ENCODE measurements at places on chromosomes 11 and 22.

DNA sequence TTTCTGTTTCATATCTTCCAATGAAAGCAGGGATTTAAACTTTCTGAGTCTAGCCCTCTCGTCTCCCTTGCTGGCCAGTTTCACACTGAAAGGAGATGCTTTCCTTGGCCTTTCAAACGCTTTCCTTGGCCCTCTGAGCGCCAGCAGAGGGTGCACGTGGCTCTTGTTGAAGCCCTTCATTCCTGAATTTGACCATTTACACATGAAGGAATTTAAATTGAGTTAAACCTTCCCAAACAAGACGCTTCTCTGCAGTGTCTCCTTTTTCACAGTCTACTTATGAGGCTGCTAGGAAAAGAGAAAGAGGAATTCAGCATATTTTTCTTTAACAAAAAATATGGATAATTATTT is 21.6 kb downstream of the NNMT start:
- no peak for DNase-seq

DNA sequence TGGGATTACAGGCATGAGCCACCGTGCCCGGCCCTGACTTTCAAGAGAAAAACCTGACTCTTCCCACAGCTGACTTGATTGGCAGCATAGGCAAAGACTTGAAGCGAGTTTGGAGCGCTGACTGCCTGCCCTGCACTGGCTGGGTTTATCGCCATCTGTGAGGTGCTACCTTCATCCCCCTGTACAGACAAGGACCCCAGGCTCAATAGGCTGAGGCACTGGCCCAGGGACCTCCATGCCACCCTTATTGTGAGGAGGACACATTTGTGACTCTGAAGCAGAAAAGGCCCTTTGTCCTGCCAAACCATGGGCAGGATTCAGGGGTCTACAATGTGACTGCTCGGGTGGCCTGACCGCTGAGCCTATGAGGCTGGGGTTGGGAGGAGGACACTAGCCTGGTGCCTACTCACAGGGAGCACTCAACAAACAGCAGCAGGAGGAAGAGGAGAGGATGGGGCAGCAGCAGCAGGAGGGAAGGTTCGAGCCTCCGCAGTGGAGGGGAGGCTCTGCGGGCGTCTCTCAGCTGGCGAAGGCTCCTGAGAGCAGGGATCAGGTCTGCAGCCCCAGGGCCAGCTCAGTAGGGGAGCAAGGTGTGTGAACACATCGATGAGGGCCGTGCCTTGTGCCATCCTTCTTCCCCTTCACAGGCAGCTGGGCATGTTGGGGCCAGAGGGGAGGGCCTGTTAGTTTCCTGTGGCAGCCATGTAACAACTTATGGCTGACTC is 72.9 kb upstream of the WNT7B start:
- DNase-seq = no peak

GRCh38 chr22:39454385-39454871 is 2.4 kb upstream of the MGAT3 start:
- DNase-seq = peak; percentile 78

DNA sequence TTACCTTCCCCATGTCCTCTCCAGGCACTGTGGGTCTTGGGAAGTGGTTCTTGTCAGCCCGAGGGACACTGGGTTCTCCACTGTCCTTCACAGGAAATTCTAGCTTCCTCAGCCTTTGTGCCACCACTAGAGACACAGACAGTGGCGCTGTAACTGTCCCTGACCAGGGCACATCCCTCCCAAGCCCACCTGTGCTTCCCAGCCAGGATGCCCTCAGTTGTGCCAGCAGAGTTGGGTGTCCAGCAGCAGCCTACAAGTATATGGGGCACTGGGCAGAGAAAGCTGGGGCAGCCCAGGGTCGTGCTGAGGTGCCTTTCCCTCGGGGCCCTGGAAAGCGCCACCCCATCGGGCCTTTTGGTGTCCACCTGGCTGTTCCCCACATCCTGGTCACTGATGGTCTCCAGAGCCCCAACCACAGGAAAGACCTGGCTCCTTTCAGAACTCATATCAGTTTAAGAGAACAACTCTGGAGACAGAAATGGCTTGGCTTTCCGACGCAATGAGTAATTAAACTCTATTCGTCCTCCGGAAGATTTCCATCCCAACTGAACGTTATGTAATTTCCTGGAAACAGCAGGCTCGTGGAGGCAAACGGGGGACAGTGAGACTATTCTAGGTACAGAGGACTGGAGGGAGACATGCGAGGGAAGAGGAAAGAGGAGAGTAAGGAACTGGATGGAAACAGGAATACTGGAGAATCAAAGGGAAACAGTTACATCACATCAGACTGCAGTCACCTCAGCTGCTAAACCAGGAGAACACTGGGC is 28.6 kb downstream of the PPP2R1B start:
- DNase-seq = no peak

- DNase-seq = no peak
Measured at GRCh38 chr11:9005087-9005486, 1.3 kb upstream of the NRIP3 start.

DNA sequence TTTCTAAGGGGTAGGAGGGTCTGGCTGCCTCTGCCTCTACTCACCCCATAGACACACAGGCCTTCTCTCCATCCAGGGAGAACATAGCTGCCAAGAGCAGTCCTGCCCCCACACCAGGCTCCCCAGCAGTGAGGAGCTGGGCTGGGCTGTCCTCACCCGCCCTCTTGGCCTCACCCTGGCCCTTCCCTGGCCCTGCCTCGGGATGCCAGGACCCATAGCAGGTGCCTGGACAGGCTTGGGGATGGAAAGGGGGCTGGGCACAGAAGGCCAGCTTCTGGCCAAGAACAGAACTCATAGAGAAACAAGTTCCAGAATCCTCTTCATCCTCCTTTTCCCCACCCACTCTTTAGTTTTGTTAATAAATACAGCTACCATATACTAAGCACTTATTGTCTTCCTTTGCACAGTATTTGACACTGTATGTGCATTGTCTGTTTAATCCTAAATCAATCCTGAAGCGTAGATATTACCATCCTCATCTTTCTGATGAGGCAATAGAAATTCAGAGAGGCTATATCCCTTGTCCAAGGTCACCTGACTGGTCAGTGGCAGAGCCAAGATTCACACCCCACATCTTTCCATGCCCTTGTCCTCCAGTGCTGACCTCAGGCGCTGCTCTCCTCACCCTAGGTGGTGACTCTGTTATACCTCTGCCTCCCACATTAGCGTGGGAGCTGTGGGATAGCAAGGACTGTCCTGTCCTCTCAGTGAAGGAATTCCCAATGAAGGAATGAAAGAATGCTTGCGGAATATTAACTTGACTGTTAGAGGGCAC is 22.0 kb upstream of the MYOD1 start:
- no peak for DNase-seq

GRCh38 chr11:3129181-3129590 is 35.9 kb downstream of the OSBPL5 start:
- DNase-seq = no peak

DNA sequence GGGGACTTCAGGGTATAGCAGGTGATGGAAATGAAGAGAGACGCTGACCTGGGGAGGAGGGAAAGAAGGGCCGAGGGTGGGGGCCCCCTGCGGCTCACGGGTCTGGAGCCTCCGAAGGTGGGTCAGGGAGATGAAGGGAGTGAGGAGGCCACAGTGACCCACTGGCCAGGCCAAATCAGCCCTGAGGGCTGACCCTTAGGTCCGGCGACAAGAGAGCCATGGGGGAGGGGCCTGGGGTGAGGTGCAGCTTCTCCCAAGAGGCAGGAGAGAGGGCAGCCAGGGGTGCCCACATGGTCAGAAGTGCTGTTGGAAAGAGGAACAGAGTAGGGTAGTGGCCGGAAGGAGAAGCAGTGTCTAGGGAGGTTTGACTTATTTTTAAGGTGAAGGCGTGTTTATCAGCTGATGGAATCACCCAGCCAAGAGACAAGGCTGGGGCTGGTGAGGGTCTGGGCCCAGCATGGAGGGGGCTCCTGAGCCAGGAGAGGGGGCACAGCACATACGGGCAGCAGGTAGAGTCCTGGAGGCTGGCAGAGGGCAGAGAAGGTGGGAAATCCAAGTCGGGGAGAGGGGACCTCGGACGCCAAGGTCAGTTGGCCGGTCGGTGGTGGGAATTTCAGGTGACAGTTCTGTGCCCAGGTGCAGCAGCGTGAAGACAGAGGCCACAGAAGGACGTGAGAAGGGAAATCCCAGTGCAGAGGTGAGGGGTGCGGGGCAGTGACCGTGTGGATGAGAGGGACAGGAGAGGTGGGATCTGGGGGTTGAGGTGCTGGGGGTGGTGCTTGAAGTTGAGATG is 49.0 kb downstream of the LINC01488 start:
- no peak for DNase-seq

GRCh38 chr11:5369789-5370188 is 13.8 kb upstream of the OR51M1 start:
- DNase-seq = no peak

GRCh38 chr11:44143987-44144909 is 48.8 kb downstream of the EXT2 start:
- no peak for DNase-seq

DNA sequence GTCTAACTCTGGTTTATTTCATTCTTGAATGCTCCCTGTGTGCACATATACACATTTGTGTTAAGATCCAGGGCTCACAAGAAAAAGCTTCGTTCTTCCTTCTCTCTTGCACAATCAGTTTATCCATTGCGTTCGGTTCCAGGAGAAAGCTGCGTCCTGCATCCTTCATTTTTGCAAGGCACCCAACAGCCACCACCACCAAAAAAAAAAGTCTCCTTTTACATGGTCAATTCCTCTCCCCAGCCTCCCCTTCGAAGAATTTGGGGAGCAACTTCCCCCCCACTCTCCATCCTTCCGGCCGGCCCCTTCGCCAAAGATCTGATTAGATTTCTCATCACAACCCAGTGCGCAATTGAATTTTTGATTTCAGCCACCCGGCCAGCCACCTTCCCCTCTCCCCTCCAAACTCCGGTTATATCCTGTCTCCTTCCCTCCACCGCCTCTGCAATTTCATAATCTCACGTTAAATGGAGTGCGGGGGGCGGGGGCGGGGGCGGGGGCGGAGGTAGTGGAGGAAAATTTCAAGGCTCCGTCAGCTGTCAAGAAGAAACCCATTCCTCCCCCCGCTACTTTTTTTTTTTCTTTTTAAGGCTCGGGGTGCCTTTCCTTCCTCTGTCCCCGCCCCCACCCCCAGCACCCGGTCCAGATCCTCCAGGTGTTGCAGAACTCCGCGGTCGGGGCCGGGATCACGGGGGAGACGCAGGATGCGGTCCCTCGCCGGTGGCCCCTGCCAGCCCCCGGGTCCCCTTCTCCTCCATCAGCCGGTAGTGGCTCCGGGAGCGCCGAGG is 1166.5 kb downstream of the LRRC4C start:
- DNase-seq = no peak

Measured in small intestine (tissue), 16 donors.